IMR-90 (cell line): ENCODE measurements at places on chromosomes 13 and 19. TPM values are rescaled to one million over a fixed set of nuclear protein-coding genes. Genes with fewer than 3 reads are reported as not detected.

DNA sequence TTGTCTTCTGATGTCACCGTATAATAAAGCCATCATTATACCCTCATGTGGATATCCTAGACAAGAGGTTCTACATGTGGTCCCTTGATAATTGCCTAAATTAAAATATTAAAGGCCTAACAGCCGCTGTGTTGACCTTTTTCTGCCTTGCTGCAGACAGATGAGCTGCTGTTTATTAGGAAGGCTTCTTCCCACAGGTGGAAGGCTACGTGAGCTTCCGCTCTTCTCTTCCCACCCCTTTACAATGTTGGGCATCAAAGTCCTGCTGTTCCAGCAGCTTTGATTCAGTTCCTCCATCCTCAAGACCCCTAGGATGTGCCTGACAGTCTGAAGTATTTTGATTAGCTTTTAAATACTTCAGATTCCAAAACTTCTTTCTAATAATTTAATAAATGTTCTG is 217.1 kb downstream of the PCCA start:
- no peak for DNase-seq

DNA sequence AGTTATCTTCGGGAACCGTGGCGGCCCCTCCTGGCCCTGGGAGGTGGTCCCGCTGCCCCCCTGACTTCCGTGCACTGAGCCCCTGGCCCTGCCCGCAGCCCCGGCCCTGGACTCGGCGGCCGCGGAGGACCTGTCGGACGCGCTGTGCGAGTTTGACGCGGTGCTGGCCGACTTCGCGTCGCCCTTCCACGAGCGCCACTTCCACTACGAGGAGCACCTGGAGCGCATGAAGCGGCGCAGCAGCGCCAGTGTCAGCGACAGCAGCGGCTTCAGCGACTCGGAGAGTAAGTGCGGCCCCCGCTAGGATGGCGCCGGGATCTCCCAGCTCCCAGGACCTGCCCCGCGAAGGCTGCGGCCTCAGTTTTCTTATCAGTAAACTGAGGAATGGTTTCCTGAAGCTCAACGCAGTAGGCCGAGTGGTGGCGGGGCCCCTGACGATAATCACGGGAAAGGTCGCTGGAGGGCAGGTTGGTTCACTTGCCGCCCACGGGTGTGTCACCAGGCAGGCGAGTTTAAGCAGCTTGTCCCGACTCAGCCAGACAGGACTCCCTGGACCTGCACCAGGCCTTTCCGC is 924 bp downstream of the RGCC start:
- peak; percentile 46 for DNase-seq

- DNase-seq = no peak
Observed at GRCh38 chr19:30711296-30711695, 339.1 kb downstream of the ZNF536 start.

GRCh38 chr19:48784527-48784926 is 26.3 kb downstream of the BCAT2 start:
- DNase-seq = no peak

The LGALS14 gene
- not detected in 2 replicates for total RNA-seq

DNA sequence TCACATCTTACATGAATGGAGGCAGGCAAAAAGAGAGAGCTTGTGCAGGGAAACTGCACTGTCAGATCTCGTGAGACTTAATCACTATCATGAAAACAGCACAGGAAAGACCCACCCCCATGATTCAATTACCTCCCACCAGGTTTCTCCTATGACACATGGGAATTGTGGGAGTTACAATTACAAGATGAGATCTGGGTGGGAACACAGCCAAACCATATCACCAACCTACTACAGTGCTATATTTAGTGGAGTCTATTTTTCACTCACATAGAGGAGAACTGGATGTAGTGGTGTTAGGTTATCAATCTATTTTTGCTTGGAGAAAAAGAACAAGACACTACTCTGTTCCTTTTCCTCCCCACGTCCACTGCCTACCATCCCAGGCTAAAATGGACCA is 276.6 kb downstream of the KCTD12 start:
- DNase-seq = no peak

The KL gene
- total RNA-seq = not detected in 2 replicates

- DNase-seq = peak; percentile 17
Observed at GRCh38 chr19:5115771-5116202, 146.9 kb downstream of the KDM4B start.

DNA sequence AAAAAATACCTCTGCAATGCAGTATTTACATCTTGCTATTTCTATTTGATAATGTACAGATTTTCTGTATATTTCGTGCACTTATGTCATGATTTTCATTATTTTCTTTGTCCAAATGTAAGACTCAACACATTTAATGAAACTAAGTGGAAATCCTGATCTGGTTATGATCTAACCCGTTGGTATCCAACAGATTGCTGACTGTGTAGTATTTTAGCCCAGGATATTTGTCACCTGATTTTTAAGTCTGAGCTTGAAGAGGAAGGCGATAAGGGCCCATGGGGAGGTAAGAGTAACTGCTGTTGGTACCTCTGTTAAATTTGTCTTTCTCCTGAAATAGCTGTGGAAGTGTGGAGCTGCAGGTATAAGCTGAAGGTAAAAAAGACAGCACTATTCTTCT is 45.3 kb downstream of the WASF3 start:
- DNase-seq = no peak

GRCh38 chr19:456547-457110 is 4.2 kb downstream of the SHC2 start:
- DNase-seq = no peak

DNA sequence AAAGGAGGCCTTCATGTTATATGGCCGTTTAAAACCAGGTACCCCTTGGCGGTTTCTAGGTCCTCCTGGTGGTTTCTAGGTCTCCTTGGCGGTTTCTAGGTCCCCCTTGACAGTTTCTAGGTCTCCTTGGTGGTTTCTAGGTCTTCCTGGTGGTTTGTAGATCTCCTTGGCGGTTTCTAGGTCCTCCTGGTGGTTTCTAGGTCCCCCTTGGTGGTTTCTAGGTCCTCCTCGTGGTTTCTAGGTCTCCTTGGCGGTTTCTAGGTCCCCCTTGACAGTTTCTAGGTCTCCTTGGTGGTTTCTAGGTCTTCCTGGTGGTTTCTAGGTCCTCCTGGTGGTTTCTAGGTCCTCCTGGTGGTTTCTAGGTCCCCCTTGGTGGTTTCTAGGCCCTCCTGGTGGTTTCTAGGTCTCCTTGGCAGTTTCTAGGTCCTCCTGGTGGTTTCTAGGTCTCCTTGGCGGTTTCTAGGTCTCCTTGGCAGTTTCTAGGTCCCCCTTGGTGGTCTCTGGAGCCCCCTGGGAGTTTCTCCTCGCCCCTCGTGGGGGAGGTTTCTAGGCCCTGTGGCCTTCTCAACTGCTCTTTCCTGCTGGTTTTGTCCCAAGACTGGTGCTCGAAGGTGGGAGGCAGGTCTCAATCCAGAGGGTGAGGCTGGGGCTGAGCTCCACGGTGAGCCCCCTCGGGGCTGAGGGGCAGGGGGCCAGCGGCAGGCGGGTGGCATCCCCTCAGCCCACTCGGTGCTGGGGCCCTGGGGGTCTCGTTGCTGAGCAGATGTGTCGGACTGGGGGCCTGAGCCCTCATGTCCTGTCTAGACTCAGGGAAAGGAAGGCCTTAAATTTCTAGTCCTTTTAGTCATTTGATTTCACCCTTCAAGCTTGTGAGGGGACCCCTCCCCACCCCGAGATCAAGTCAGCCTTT is 8.0 kb downstream of the HCN2 start:
- no peak for DNase-seq

The PROSER3 gene
- 3.3 and 5.4 TPM in 2 replicates for total RNA-seq

DNA sequence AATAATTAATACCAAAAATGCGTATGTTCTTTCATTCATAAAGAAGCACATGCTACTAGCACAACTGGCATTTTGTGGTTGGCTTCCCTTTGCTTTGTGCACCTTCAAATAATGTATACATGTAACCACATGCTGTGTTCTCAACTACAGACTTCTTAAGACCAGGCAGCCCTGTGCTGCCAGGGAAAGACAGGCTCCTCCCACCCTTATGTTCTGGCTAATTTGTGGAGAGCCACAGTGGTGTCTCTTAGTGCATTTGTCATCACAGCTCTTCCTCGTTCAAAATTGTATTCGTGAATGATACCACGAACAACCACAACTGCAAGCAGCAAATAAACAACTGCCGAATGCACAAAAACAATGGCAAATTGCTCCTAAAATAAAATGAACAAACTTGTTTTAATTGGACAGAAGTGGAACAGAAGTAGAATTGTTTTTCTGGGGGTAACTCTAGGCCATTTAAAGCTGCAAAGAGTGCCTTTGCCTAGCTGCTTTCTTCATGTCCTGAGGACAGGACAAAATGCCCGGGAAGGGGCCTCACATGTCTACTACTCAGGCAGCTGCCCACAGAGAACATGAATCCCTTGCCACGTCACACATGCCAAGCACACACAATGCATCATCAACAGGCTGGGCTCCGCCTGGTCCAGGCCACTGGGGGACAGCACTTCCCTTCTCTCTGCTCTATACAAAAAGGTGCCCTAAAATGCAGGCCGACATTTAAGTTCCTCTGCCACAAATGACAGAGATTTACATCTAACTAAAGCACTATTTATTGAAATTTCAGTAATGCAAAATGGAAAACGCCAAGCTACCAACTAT is 21.7 kb downstream of the IRS2 start:
- peak; percentile 21 for DNase-seq

DNA sequence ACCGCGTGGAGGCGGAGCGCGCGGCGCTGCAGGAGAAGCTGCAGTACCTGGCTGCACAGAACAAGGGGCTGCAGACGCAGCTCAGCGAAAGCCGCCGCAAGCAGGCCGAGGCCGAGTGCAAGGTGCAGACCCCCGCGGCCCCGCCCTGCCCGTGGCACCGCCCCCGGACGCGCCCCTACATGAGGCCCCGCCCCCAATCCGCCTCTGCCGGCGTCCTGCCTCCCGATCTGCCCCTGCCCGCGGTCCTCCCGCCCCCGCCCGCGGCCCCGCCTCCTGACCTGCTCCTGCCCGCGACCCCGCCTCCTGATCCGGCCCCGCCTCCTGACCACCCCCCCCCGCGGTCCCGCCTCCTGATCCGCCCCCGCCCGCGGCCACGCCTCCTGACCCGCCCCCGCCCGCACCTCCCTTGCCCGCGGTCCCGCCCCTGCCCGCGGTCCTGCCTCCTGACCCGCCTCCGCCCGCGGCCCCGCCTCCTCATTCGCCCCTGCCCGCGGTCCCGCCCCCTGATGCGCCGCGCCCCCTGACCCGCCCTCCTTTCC is 11.7 kb downstream of the PRR36 start:
- peak; percentile 34 for DNase-seq

The ZFP82 gene
- 3.9 and 5.0 TPM in 2 replicates for total RNA-seq

DNA sequence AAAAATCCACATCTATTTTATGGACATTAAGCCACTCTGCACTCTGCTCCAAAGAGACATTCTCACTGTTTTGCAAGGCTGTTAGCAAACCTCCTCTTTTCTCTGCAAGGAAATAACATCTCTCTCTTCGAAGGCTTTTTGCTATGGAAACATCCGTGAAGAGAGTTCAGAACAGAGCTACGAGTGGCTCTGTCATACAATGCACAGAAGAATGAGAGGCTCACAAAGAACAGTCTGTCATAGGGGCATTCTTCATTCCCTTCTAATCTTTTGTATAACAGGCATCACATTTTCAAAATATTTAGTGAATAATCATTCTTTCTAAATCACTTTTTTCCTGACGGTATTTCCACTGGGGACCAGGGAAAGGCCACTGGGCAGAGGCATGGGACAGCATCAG is 346.1 kb downstream of the IRS2 start:
- no peak for DNase-seq
